ENCODE measurements at places on chromosomes 12 and 14. TPM values are rescaled to one million over a fixed set of nuclear protein-coding genes. Genes with fewer than 3 reads are reported as not detected.

Gene NEUROD4
- total RNA-seq: not detected

Gene ADSS1
- 9.8 TPM for total RNA-seq

Gene NTN4
- 46.5 TPM for total RNA-seq

Gene SOS2
- total RNA-seq: 28.1 TPM

Gene MYO1H
- not detected for total RNA-seq

Gene ZNF605
- 8.6 TPM for total RNA-seq

Gene NGB
- 0.11 TPM for total RNA-seq

- DNase-seq: peak; percentile 26
These were observed 9.8 kb upstream of the CDH24 start for GRCh38 chr14:23066855-23067744.

- DNase-seq: no peak
These were observed 4.8 kb downstream of the MED6 start for GRCh38 chr14:70595443-70596185.

DNA sequence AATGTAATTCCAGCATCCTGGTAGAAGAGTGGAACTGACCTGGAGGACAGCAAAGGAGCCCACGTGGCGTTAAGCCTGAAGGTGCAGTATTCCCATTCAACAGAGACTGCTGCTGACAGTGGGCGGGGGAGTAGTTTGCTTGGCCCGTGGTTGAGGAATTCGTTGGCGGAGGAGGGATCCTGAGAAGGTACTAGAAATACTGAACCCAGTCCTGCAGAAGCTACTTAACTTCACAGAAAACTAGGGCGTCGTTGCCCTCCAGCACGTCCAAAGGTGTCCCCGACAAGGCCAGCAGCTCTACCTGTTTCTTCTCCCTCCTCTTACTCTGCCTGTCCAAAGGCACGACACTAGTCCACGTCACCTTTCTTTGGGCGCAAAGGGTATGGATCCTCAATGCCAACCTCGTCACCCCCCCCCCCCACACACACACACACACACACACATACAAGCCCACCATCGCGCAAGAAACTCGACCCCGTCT, 303 bp downstream of the PUS7L start:
- no peak for DNase-seq

DNA sequence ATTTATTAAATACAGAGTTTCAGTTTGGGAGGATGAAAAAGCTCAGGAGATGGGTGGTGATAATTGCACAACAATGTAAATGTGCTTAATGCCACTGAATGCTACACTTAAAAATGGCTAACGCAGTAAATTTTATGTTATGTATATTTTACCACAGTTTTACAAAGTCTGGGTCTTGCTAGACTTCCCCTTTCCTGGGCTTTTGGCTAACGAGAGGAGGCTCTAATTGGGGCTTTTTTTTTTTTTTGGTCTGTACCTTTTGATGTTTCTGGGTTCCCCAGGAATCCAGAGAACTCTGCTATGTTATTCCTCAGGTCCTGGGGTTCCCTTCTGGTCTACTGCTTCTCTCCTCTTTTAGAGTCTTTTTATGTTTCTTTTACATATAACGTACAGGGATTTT, 355.5 kb downstream of the CACNA1C start:
- no peak for DNase-seq

- no peak for DNase-seq
These were observed 10.9 kb downstream of the C12orf43 start for GRCh38 chr12:121005346-121005815.

- DNase-seq: no peak
These were observed 59.8 kb downstream of the DIO3 start for GRCh38 chr14:101620821-101621785.

DNA sequence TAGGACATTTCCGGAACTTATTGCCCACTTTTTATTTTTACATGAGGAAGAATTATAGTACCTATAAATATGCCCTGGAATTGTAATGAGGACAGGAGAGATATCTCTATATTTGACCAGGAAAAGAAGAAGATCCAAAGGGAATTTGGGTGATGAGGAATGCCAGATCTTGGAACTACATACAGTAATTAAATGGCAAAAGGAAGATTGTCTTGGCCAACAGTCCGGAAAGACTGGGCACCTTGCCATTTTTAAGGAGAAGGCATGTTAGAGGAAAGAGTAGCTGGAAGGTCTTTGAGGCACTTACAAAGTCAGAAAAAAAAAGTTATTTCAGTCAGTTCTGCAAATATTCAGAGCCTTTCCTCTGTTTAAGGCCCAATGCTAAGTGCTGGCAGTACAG, 616.4 kb downstream of the MED13L start:
- no peak for DNase-seq
